NCI-H1092 treated with DMSO at 0.1 percent for 48 hours (cell line): ENCODE measurements at places on chromosomes 13 and 19.

GRCh38 chr19:31285744-31286143, 63.5 kb downstream of the TSHZ3 start:
- DNase-seq = no peak

DNA sequence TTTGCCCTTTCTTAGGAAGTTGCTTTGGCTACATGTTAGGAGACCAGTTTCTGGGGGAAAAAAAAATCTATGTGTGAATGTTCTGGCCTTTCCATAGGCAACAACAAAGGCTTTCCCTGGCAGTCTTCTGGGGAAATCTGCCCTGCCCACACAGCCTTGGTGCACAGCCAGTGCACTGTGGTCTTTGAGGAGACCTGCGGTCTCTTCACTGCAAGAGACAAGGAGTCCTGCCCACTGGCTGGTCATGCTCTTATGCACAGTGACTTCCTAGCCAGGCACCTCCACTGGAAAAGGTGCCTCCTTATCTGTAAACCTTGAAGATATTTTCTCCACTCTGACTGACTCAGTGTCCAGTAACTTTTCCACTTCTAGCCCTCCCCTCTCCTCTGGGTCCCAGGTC, 155.1 kb downstream of the SUCLA2 start:
- DNase-seq = no peak

- no peak for DNase-seq
Measured at GRCh38 chr13:43965459-43965845, 85.7 kb downstream of the LACC1 start.

DNA sequence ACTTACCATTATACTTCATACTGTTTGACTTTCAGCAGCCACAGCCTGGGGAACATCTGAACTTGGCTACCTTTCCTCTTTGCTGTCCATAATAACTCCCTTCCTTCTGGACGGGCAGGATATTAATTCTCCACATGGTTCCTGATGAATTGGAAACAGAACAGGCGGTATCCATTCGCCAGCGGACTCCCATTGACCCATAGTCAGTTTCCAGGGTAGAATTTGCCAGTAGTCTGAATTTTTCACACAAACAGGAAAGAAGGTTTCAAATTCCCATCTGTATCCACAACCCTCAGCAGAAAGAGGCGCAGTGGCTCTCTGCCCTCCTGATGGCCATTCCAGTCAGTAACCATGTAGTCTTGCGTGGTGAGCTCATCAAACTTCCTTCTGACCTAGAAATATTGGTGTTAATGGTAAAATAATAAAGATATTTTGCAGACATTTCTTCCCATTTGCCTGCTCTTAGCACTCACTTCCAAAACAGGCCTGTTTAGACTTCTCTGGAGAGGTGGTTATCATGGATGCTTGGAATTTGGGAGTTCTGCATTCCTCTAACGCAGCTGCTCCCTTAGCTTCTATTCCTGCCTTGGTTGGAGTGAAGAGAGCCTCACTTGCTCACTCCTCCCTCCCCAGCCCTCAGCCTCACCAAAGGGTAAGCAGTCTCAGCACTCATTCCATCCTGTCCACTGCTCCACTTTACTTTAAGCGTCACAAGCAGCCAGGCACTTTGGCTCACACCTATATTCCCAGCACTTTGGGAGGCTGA, 75.0 kb upstream of the OXGR1 start:
- DNase-seq = peak; percentile 70

GRCh38 chr13:93218583-93218982, 8.0 kb upstream of the GPC6 start:
- DNase-seq = no peak

- no peak for DNase-seq
Measured at GRCh38 chr13:53342623-53343360, 314.2 kb downstream of the OLFM4 start.

GRCh38 chr19:18531485-18531884, 9.6 kb upstream of the ELL start:
- no peak for DNase-seq

DNA sequence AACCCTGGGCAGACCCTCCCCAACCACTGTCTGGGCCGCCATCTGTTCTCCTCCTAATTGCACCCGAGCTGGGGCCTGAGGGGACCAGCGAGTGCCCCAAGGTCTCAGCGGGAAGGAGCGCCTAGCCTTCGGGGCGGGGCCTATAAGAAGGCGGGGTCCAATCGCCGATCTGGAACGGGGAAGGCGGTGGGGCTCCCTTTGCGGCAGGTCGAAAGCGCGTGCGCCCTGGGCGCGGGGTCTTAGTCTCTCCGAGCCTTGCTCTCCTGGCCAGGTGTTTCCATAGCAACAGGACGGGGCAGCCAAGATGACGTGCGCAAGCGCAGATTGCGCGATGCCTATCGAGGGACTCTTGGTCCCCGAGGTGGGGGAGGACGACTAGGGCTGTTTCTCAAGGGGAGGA, 2.8 kb downstream of the MAST1 start:
- DNase-seq = no peak

GRCh38 chr19:21584537-21584936, 79.1 kb downstream of the ZNF429 start:
- no peak for DNase-seq

GRCh38 chr19:54659300-54659699, 3.5 kb upstream of the LILRB4 start:
- DNase-seq = no peak

GRCh38 chr13:66483712-66484111, 746.4 kb downstream of the PCDH9 start:
- no peak for DNase-seq
